Articular chondrocyte of knee joint (primary cell): ENCODE measurements at places on chromosomes 3 and 15. TPM values are rescaled to one million over a fixed set of nuclear protein-coding genes. Genes with fewer than 3 reads are reported as not detected.

The STAC gene
- 0.13 and 0.65 TPM in 2 replicates for total RNA-seq

The EXD1 gene
- not detected in 2 replicates for total RNA-seq

The GPR15 gene
- total RNA-seq: not detected in 2 replicates

The ALDH1L1 gene
- under 0.01 TPM in 2 replicates for total RNA-seq

The BCL2A1 gene
- total RNA-seq: 0.43 and 1.7 TPM in 2 replicates

The CCR8 gene
- total RNA-seq: not detected in 2 replicates

The PPIP5K1 gene
- 23.9 and 24.0 TPM in 2 replicates for total RNA-seq

The CHL1 gene
- not detected in 2 replicates for total RNA-seq

The SAMMSON gene
- not detected in 2 replicates for total RNA-seq

The PSTPIP1 gene
- total RNA-seq: 10.1 and 10.2 TPM in 2 replicates

The WDR93 gene
- total RNA-seq: 0.26 and 0.32 TPM in 2 replicates

The NLGN1 gene
- total RNA-seq: 28.4 and 33.8 TPM in 2 replicates

The ZNF717 gene
- 22.0 and 25.3 TPM in 2 replicates for total RNA-seq

The LRTM1 gene
- total RNA-seq: not detected in 2 replicates

The CAMKV gene
- not detected in 2 replicates for total RNA-seq

The CCR3 gene
- total RNA-seq: 0.13 TPM in 1 of 2 replicates, not detected in the other

The DAPK2 gene
- total RNA-seq: 14.8 and 20.4 TPM in 2 replicates

The NDN gene
- 71.0 and 81.0 TPM in 2 replicates for total RNA-seq

The CHRNA5 gene
- 0.26 and 0.32 TPM in 2 replicates for total RNA-seq

The ASB14 gene
- under 0.01 and 0.11 TPM in 2 replicates for total RNA-seq

The MUSTN1 gene
- total RNA-seq: 0.39 TPM in 1 of 2 replicates, not detected in the other

The GP5 gene
- total RNA-seq: under 0.01 and 0.13 TPM in 2 replicates

The HSPBAP1 gene
- total RNA-seq: 9.3 and 14.1 TPM in 2 replicates

The GJD2 gene
- not detected in 2 replicates for total RNA-seq

The SPINT1 gene
- total RNA-seq: 0.26 and 0.97 TPM in 2 replicates

The CPN2 gene
- under 0.01 TPM in 1 of 2 replicates, not detected in the other for total RNA-seq

The TLR9 gene
- 0.13 TPM in 1 of 2 replicates, not detected in the other for total RNA-seq
